Fibroblast of upper back skin (primary cell): ENCODE measurements at places on chromosomes 1 and 21.

DNA sequence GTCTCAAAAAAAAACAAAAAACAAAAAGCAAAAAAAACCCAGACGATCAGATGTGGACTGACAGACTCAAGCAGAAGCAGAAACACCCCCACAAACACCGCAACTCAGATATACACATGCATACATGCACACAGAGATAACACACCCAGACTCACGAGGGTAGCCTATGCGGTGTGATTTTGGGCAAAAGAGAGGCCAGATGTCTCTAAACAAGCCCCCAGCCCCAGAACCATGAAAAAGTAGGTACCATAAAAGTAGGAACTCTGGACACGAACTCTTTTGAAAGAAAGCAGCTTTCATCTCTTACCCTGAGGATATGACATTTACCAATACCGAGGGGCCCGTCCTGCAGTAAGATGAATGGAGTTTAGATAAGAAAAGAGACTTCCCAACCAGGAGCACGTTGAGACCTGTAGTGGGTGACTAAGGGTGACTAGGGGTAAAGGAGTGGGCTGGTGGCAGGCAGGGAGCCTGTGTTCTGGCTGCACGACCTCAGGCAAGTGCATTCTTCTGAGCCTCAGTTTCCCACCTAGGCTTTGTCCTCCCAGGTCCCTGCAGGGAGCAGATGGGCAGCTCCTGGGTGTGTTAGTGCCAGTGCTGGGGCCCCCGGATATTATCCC lies 1.5 kb upstream of the TINAGL1 start:
- DNase-seq: no peak

GRCh38 chr1:66413136-66413837 lies 120.7 kb upstream of the SGIP1 start:
- DNase-seq: no peak

DNA sequence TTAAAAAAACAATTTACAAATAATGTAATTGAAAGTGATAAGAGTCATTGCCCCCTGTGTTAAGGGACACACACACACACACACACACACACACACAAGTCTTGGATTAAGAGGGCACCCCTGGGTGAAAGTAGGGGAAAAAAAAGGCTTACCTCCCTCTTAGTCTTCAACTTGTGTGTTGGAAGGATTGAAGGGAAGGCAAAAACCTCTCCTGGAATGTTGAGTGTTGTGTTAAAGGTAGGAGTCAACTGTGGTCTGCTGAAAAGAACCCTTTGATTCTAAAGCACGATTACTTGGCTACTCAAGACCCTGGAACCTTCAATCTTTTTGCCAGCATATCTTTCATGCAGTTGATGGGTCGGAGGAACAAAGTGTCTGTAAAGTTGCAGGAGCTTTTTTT lies 6.4 kb downstream of the PBX1 start:
- no peak for DNase-seq

DNA sequence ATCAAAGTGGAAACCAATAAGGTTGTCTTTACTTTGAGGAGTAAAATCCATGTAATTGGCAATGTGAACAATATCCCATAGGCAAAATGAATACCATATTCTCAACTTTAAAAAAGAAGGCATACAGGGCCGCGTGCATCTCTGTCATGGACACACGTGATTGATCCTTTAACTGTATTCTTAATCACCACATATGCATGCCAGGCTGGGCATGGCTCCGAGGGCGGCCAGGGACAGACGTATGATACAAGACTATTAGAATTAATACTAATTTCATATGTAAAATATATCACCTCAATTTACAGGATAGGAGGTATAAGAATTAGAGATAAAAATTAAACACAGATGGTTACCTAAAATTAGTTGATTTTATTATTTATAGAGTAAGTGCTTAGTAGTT lies 11.2 kb downstream of the RGS21 start:
- DNase-seq: no peak

DNA sequence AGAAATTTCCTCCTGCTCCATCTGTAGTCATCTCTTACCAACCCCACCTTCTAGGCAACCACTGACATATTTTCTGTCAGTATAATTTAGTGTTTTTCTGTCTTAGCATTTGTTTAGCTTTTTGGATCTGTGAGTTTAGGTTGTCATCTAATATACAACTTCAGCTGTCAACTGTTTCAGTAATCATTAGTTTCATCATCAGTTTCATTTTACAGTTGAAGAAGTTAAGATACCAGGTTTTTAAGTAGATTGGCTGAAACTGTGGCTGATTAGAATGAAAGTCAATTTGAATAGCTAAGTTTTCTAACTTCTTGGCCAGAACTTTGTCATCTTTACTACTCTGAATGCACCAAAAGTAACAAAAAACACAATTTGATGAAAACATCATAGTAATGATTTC lies 1957.3 kb downstream of the NCAM2 start:
- DNase-seq: no peak

GRCh38 chr1:8629241-8630091 lies 188.0 kb downstream of the RERE start:
- DNase-seq: no peak

- DNase-seq: no peak
Measured at GRCh38 chr1:245760301-245760700, 605.5 kb downstream of the KIF26B start.
